Activated CD8-positive, alpha-beta memory T cell treated with anti-CD3 and anti-CD28 coated beads, Interleukin-2, amount 10 ng/mL, durations not matched to agents 7 days and 5 days (primary cell): ENCODE measurements at places on chromosomes 7 and 10.

- peaks cover 4% of the 10 kb centered on the region for H3K36me3 ChIP-seq
- peaks cover 41% of the 10 kb centered on the region for H3K4me1 ChIP-seq
- H3K4me3 ChIP-seq: peak overlapping the region; percentile 84
- peak overlapping the region; percentile 85 for H3K27ac ChIP-seq
- DNase-seq: peak; percentile 69
Observed at GRCh38 chr10:74824900-74825370, 1.5 kb upstream of the KAT6B start.

DNA sequence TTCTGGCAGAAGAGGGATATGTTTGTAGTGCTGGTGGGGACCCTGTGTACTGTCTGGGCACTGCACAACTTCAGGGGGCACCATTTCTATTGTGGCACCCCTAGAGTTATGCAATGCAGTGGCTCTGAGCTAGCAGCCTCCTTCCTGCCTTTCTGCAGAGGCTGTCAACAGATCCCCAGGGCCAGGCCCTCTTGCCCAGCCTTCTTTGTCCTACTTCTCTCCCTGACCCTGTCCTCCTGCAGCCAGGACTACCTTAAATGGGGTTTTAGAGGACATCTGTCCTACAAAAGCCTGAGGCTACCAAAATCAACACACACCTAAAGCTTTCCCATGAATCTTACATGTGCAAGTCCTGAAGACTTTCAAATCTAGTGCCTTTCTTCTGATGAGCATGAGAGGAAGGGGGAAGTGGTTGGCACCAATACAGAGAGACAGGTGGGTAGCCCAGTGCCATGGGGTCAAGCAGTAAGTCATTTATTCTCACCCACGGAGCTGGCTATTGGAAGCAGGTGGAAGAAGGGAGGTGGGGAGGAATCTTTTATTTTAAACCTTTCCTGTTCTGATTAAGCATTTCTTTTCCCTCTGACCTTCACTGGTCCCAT lies 2.4 kb downstream of the SPOCK2 start:
- DNase-seq: no peak
- H3K36me3 ChIP-seq: peaks cover 17% of the 10 kb centered on the region
- no peaks in the 10 kb centered on the region for H3K27me3 ChIP-seq
- H3K27ac ChIP-seq: peak overlapping the region; percentile 89
- peaks cover 71% of the 10 kb centered on the region for H3K4me1 ChIP-seq

GRCh38 chr10:56258378-56258777 lies 102.7 kb downstream of the ZWINT start:
- no peaks in the 10 kb centered on the region for H3K36me3 ChIP-seq
- no peaks in the 10 kb centered on the region for H3K4me1 ChIP-seq
- H3K27ac ChIP-seq: no peak overlapping the region
- H3K4me3 ChIP-seq: no peak overlapping the region
- DNase-seq: no peak
- H3K27me3 ChIP-seq: no peaks in the 10 kb centered on the region

DNA sequence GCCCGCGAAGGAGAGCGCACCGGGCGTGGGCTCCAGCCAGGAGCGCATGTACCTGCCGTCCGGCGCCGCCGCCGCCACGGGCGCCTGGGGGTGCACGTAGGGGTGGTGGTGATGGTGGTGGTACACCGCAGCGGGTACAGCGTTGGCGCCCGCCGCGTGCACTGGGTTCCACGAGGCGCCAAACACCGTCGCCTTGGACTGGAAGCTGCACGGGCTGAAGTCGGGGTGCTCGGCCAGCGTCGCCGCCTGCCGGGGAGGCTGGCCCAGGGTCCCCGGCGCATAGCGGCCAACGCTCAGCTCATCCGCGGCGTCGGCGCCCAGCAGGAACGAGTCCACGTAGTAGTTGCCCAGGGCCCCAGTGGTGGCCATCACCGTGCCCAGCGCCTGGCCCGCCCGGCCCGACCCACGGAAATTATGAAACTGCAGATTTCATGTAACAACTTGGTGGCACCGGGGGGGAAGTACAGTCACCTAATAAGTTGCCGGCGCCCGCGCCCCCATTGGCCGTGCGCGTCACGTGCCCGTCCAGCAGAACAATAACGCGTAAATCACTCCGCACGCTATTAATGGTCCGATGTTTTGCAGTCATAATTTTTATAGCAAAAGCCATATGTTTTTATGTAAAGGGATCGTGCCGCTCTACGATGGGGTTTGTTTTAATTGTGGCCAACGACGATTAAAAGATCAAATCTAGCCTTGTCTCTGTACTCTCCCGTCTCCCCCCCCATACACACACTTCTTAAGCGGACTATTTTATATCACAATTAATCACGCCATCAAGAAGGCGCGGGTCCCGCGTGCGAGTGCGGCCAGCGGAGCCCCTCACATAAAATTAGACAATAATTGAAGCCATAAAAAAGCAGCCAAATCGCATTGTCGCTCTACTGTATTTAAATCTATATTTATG lies at the start of gene HOXA9:
TSS of gene HOXA9 (minus strand) at position 449 of the 907 bp plus-strand sequence. CDS start at position 369, 80 bp downstream.
- peaks cover 2% of the 10 kb centered on the region for H3K4me1 ChIP-seq
- H3K27me3 ChIP-seq: peaks cover 84% of the 10 kb centered on the region
- no peak within 1 kb of the TSS for H3K4me3 ChIP-seq
- no peak for DNase-seq
- H3K36me3 ChIP-seq: no peaks in the 10 kb centered on the region

DNA sequence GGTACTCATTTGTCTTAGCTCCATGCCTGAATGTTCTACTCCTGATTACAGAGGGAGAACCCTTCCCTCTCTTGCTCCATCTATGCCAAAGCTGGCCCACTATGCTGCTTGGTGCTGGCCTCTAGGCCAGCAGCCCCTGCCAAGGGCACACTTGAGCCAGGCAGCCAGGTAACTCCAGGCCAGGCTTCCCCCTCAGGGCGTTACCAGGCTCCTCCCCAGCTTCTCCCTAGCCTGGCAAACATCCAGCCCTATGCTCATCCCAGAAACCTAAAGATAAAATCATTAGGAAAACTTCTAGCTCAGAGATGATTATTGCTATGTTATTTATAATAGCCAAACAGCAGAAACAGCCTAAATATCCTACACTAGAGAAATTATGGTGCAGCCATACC lies 103.7 kb downstream of the KCNMA1 start:
- no peaks in the 10 kb centered on the region for H3K36me3 ChIP-seq
- no peak overlapping the region for H3K4me3 ChIP-seq
- DNase-seq: no peak
- no peaks in the 10 kb centered on the region for H3K4me1 ChIP-seq
- H3K27me3 ChIP-seq: peaks cover 3% of the 10 kb centered on the region
- H3K27ac ChIP-seq: no peak overlapping the region

DNA sequence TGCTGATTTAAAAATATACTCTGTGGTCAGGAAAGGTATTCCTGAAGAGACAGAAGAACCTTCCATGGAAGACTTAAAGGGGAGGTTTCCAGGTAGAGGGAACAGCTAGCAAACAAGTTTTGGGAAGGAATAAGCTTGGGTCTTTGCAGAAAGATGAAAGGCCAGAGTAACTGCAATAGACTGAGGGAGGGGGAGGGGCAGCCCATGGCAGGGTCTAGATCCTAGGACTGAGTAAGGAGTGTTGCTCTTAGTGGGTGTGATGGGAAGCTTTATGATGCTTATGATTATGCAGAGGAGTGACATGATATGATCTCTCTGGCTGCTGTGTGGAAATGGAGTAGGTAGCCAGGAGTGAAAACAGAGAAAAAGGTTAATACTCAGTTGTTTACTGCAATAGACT lies 90.0 kb upstream of the FEZF1 start:
- H3K4me1 ChIP-seq: no peaks in the 10 kb centered on the region
- no peak overlapping the region for H3K27ac ChIP-seq

GRCh38 chr7:91198371-91198770 lies 65.9 kb upstream of the FZD1 start:
- H3K4me1 ChIP-seq: no peaks in the 10 kb centered on the region
- no peak overlapping the region for H3K4me3 ChIP-seq
- no peak for DNase-seq
- no peak overlapping the region for H3K27ac ChIP-seq
- no peaks in the 10 kb centered on the region for H3K36me3 ChIP-seq

DNA sequence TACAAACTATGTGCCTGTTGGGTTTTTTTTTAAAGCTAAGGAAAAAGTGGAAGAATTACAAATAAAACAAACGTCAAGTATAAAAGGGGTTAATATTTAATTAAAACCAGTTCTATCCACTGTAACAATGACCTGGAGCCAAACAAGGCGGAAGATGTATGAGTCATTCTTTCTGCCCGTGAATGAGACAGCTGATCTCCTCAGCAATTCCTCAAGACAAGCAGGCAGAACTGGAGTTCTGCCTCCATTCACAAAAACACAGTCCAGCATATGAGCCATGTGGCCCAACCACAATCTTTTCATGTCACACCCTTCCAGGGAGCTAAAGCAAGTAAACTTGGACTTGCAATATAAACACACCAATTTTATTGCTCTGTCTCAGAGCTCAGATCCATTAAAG lies 8.4 kb downstream of the ETV1 start:
- peaks cover 1% of the 10 kb centered on the region for H3K36me3 ChIP-seq
- H3K4me1 ChIP-seq: peaks cover 8% of the 10 kb centered on the region
- DNase-seq: no peak
- no peak overlapping the region for H3K4me3 ChIP-seq
- H3K27ac ChIP-seq: no peak overlapping the region
